Ascending aorta (tissue), 2 donors: ENCODE measurements at places on chromosomes 12 and 14.

GRCh38 chr14:96303981-96304380 is 48.0 kb downstream of the BDKRB1 start:
- no peak for DNase-seq

GRCh38 chr12:95815632-95816212 is 25.2 kb upstream of the NTN4 start:
- DNase-seq: no peak

GRCh38 chr12:52208424-52209165 is 16.8 kb upstream of the KRT80 start:
- peak; percentile 5 for DNase-seq

DNA sequence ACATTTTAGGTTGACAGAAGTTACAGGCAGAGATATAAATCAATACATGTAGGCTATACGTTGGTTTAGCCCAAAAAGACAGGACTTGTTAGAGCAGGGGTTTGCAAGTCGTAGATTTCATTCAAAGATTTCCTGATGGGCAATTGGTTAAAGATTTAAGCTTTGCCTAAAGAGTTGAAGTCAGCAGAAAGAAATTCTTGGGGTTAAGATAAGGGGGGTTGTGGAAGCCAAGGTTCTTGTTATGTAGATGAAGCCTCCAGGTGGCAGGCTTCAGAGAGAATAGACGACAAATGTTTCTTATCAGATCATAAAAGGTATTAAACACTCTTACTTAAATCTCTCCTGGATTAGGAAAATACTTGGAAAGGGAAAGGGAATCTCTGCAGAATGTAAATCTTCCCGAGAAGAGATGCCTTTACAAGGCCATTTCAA is 510.8 kb downstream of the TMTC2 start:
- no peak for DNase-seq

GRCh38 chr12:42918443-42918842 is 328.9 kb upstream of the PRICKLE1 start:
- no peak for DNase-seq

DNA sequence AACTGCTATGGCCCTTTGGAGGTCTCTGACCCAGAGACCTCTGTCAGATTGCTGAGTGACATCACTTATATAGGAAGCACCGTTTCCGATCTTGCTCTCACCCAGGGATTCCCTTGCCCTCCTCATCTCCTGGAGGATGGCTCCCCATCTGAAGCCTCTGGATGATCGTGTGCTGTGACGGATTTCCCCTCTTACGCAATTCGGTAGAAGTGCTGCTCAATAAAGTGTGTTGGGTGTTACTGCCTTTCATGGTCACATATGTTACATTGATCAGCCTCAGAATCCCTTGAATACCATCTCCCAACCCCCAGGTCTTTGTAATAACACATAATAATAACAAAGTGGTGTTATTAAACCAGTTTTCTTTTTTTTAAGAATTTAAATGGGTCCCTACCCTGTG is 107.3 kb upstream of the CLEC14A start:
- DNase-seq: no peak

DNA sequence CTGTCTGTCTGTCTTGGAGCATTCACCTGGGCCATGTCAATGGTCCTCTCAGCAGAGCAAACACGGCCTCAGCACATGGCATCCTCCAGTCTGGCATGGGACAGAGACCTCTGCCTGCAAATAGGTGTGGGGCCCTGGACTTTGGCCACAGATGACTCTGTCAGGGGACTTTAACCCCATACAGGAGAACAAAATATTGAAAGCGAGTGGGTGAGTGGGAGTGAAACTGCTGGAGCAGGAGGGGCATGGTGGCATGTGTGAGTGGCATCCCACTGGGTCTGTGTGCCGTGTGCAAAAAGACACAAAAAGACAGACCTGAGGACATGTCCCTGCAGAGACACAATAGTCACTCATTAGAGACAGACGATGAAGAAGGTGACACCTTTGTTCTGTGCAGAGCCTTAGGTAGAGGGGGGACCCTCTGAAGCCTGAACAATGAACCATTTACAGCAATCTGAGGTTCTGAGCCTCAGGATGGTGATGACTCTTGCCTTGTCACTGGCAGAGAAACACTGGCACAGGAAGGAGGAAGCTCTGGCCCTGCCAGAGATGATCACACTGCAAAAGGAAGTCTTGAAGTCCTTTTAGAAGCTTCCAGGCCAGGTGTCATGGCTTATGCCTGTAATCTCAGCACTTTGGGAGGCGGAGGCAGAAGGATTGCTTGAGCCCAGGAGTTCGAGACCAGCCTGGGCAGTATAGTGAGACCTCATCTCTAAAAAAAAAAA is 7.5 kb downstream of the LAG3 start:
- no peak for DNase-seq

- DNase-seq: no peak
Measured at GRCh38 chr12:6821591-6822425, at the start of gene GPR162. GPR162 (plus strand) TSS chr12:6821821; CDS start chr12:6823899, 2,078 bp downstream.
